NCI-H526 treated with DMSO at 0.1 percent for 48 hours (cell line): ENCODE measurements at places on chromosomes 1 and 21.

DNA sequence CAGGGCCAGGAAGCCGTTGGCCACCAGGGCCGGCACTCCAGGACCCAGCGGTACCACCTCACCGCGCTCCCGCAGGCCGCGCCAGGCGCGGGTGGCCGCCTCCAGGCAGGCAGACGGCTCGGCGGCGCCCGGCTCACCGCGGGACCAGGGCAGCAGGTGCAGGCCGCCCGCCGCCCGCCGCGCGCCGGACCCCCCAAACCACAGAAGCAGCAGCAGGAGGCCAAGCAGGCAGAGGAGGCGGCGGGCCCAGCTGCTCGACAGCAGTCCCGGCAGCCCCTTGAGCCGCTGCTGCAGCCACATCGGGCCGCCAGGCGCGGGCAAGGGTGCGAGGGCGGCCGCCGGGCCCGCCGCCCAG is 312 bp downstream of the KIAA2013 start:
- no peak for DNase-seq

DNA sequence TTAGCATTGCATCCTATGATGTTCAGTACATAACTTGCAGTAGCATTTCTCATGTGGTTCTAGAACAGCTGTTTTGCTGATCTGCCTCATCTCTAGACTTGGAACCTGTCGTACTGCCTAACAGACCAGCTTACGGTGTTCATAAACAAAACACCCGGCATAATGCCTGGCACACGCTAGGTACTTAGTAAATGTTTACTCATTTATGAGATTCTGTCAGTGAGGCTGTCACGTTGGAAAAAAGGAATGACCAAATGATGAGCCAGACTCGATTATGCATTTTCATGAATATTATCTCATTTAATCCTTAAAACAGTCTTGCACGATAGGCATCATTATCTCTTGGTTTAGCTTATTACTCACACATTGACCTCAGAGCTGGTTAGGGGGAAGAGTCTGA is 46.4 kb downstream of the CACHD1 start:
- no peak for DNase-seq

DNA sequence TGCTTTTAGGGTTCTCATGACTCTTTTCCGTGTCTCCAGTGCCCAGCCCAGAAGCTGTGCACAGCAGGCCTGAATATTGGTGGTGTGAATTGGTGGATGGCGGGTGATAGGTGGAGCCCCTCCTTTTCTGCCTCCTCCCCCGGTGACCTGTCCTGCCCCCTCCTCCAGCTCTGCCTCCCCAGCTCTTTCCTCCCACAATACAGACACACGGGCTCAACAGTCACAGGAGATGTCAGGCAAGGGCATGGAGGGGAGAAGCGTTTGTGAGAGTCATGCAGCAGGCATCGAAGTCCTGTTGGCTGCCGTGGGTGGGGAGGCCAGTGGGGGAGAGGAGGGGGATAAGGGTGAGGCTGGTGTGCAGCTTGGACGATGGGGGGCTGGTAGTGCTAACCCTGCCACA is 17.3 kb upstream of the TTC4 start:
- DNase-seq, result no peak

DNA sequence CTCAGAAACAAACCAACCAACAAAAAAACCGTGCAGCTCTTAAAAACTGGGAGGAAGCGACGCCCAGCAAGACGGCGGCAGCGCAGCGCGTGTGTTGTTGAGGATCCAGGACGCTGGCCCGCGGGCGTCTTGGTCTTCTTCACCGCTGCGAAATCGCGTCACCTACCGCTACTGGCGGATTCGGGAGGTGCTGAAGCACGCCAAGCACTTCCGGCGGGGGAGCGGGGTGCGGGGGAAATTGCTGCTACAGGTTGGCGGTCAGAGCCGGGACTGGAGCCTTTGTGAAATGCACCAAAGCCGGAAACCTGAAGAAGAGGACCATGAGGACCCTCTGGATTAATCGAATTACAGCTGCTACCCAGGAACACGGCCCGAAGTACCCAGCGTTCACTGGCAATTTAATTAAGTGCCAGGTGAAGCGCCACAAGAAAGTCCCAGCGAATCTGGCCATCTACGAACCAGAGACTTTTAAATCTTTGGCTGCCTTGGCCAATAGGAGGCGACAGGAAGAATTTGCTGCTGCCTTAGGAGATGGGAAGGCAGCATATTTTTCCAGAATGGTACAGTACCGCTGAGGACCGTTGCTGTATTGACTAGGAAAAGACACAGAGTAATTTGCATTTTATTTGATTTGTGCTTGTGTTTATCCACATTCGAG is 11.9 kb upstream of the RIPPLY3 start:
- no peak for DNase-seq

DNA sequence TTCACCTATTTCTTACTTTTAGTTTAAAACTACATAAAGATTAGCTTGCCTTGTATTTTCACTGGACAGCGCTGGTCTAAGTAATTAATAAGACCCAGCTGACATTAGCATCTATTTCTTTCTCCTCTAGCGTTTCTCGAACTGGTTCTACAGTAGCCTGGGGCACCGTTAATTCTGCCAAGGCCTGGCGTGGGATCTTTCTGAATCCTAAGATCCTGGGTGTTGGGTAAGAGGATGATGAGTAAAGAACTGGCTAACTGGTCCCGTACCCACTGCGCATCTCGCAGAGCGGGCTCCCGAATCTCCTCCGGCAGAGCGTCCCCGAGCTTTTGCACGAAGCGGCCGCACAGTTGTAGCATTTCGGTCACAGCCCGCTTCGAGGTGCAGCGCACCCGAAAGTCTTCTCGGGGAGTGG is 309 bp downstream of the NSL1 start:
- peak; percentile 61 for DNase-seq

DNA sequence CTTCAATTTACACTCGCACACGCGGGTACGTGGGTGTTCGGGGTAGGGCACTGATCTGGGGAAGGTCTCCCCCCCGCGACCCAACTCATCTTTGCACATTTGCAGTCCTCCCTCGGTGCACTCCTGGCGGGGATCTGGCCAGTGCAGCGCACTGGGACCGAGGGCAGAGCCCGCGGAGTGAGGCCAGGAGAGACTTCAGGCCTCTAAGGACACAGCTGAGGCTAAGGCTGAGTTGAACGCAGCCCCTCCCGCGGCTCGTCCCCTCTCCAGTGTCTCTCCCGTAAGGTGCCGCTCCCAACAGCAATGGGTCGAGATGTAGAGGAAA is 936 bp upstream of the NCAM2 start:
- DNase-seq, result no peak

- no peak for DNase-seq
Observed at GRCh38 chr1:247268390-247269045, 12.6 kb downstream of the VN1R5 start.

GRCh38 chr1:57784356-57784755 is 360.5 kb upstream of the DAB1 start:
- no peak for DNase-seq

GRCh38 chr1:158798531-158798930 is 17.5 kb upstream of the OR6N2 start:
- DNase-seq, result no peak

DNA sequence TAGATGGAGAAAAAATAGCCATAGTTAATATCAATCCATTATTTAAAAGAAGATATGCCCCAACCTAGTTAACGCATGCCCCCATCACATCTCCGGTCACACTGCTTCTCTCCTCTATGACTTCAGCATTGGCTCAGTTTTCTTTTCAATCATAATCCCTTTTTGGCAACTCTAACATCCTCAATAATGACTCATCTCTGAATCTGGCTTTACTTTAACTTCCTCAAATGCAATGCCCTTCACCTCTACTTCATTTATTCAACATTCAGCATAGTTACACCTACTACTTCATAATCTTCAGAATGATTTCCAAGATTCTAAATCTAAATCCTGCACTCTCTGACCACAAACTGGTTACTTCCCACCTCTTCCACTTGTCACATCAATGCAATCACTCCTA is 417.3 kb downstream of the USH2A start:
- DNase-seq, result no peak

DNA sequence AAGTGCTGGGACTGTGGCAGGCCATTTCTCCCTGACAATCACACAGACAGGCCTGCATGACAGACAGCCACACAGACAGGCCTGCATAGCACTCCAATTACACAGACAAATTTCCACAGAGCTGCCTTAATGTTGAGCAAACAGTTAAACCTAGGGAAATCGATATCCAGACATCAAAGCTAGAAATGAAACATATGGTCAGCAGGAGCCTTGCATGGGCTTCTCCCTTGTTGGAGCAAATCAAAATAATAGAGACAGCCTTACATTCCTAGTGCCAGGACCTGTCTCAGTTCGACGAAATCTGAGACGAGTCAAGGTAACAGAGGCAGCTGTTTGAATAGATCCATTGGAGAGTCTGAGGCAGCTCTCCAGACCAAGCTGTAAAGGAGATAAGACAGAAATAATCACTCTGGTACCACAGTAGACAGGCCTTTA is 42.4 kb downstream of the OLFML3 start:
- no peak for DNase-seq

DNA sequence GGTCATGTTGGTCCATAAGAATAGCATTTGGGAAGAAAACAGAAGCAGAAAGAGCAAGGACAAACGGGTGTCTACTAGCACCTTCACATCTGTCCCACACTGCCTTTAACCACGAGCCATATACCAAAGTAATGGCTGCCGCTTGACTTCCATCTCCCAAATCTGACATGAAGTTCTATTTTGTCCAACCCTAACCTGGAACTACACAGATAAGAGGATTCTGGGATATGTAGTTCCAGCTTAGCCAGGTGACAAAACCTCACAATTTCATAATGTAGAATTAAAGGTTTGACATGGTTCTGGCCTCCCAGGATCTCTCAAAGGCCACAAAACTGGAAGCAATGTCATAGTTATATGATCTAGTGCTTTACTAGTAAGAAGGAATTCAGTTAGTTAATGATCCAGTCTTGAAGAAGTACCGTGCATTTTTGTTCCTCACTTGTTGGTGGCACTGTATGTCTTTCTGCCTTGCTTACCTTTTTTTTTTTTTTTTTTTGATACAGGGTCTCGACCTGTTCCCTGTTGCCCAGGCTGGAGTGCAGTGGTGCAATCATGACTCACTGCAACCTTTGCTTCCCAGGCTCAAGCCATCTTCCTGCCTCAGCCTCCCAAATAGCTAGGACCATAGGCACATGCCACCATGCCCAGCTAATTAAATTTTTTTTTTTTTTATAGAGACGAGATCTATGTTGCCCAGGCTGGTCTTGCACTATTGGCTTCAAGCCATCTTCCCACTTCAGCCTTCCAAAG is 17.5 kb downstream of the PTGFRN start:
- no peak for DNase-seq

- no peak for DNase-seq
Observed at GRCh38 chr1:184801503-184801902, 46.8 kb upstream of the EDEM3 start.

DNA sequence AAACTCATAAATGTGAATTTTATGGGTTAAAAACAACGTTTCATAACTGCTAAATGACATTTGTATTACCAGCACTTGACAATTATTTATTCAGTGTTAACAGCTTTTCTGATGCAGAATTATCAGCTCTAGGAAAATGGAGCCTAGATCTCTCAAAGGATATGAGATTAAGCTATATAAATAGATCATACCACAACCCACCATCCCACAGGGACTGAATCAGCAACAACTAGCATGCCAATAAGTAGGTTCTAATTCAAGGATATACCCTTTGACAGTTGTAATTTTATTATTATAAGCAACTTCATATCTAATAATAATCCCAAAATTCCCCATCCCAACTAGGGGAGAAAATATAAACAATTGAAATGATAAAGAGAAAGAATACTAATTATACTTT is 275.4 kb upstream of the RGS18 start:
- DNase-seq, result no peak

DNA sequence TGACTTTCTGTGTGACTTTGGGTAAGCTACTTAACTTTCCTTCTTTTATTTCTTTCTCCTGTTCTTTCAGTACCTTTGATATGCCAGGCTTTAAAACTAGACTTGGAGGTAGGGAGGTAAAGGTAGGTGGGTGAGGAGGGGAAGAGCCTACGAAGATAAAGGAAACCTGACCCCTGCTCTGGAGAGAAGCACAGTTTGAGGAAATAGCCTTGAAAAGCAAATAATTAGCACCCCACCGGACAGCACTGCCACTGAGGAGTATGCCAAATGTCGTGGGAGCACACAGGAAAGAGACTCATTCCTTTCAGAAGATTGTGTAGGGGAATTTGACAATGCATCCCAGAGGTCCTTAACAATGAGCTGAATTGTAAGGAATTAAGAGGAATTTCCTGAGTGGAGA is 65.2 kb upstream of the SPAG17 start:
- no peak for DNase-seq

DNA sequence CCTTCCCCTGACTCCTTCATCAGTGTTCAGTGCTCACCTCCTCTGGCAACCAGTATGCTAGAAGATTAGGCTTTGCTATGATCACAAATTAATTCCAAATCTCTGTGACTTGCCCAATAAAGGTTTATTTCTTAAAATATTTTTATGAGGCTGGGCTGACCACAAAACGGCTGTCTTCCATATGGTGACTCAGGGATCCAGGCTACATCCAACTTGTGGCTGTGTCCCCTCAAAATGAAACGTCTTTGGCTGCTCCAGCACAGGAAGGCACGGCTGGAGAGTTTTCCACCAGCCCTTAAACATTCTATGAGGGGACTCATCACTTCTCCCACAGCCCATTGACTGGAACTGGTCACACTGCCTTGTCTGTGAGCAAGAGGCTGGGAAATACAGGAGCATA is 131.5 kb downstream of the HUNK start:
- DNase-seq, result no peak

GRCh38 chr1:246151796-246152434 is 355.2 kb downstream of the SMYD3 start:
- DNase-seq, result no peak

DNA sequence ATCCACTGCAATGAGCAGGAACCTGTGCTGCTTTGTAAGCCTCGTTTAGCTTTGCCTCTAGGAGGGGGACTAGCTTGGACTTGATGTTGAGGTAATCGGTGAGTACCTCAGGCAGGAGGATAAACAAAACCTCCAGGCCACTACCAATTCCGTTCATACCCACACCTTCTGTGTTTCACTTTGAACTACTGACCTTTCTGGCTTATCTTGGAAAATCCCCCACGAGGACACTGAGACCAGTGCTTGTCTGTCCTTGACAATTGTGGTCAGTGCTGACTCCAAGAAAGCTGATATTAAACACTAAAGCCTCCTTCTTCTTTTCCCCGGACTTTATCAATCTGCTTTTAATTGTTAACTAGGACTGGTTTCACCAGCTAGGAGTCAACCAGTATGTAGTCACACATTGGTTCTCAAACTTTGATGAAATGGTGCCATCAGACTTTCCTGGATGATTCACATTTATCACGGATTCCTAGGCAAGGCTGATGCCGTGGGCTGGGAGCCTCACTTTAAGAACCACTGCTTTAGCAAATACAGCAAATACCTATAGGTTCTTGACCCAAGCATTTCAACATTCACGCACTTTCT is 52.7 kb downstream of the TGFB2 start:
- no peak for DNase-seq

GRCh38 chr1:18409609-18410237 is 71.0 kb upstream of the KLHDC7A start:
- no peak for DNase-seq

GRCh38 chr1:194952171-194952570 is 1656.1 kb downstream of the KCNT2 start:
- DNase-seq, result no peak
